ENCODE measurements at places on chromosomes 4 and X. TPM values are rescaled to one million over a fixed set of nuclear protein-coding genes. Genes with fewer than 3 reads are reported as not detected.

BEND4 gene
- 1.2 TPM for total RNA-seq

XAGE2 gene
- total RNA-seq, result not detected

DMRTC1 gene
- total RNA-seq, result not detected

AFF1 gene
- 13.5 TPM for total RNA-seq

TKTL2 gene
- not detected for total RNA-seq

TCEAL7 gene
- not detected for total RNA-seq

FAM47A gene
- not detected for total RNA-seq

NLRP2B gene
- not detected for total RNA-seq

TBC1D8B gene
- total RNA-seq, result 0.94 TPM

NKX6-1 gene
- 0.47 TPM for total RNA-seq

PRDM5 gene
- 0.73 TPM for total RNA-seq

STAP1 gene
- total RNA-seq, result not detected

EPGN gene
- total RNA-seq, result not detected

SLC7A11 gene
- 12.6 TPM for total RNA-seq

CXCL10 gene
- not detected for total RNA-seq

TMEM255A gene
- total RNA-seq, result not detected

ADGRL3 gene
- 0.73 TPM for total RNA-seq

CDKL5 gene
- 0.87 TPM for total RNA-seq

ODAPH gene
- total RNA-seq, result not detected

CRMP1 gene
- not detected for total RNA-seq

CETN2 gene
- total RNA-seq, result 21.0 TPM

MAGEA11 gene
- total RNA-seq, result 60.1 TPM

ATP1B4 gene
- total RNA-seq, result not detected

LUZP4 gene
- not detected for total RNA-seq

UGT2B11 gene
- total RNA-seq, result not detected

NPY2R gene
- not detected for total RNA-seq

SPANXD gene
- 0.30 TPM for total RNA-seq

PNCK gene
- not detected for total RNA-seq

VCX gene
- total RNA-seq, result 0.33 TPM

ZNF827 gene
- total RNA-seq, result 6.7 TPM

SASH3 gene
- total RNA-seq, result 0.03 TPM

H2BW2 gene
- total RNA-seq, result not detected

RAB33A gene
- not detected for total RNA-seq

STBD1 gene
- 3.5 TPM for total RNA-seq

GRIA3 gene
- not detected for total RNA-seq

XAGE1A gene
- 2.2 TPM for total RNA-seq

CCDC110 gene
- total RNA-seq, result not detected

HSFX2 gene
- not detected for total RNA-seq

PJA1 gene
- 12.1 TPM for total RNA-seq

NSG1 gene
- total RNA-seq, result 0.73 TPM

IL9R gene
- 0.27 TPM for total RNA-seq

MAP3K15 gene
- 4.5 TPM for total RNA-seq

FAM9B gene
- 0.05 TPM for total RNA-seq

RAI2 gene
- total RNA-seq, result not detected

ASB9 gene
- total RNA-seq, result 12.2 TPM

Data from HT1080 (cell line).